ENCODE measurements at places on chromosomes 11 and 22.
A peak's percentile ranks its signal among the peaks of the same experiment; 100 is the strongest.

GRCh38 chr11:128619540-128620308 is 32.4 kb upstream of the ETS1 start:
- DNase-seq, result no peak

DNA sequence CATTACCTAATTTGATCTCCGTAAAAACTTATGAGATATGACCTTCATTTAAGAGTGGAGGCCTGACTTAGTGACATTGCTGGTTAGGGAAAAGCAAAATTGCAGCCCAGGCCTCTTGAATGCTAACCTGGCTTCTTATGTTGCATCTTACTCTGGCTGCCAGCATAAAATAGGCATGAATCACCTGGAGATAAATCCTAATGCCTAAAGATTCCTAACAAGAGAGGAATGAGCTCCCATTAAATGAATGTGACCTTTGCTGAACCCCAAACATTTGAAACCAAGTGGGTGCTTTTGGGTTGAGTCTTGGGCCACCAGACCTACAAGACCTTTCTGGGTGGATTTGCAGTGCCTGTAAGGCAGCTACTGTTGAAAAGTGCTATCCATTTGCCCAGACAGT is 1145.6 kb upstream of the TENM4 start:
- DNase-seq, result no peak

DNA sequence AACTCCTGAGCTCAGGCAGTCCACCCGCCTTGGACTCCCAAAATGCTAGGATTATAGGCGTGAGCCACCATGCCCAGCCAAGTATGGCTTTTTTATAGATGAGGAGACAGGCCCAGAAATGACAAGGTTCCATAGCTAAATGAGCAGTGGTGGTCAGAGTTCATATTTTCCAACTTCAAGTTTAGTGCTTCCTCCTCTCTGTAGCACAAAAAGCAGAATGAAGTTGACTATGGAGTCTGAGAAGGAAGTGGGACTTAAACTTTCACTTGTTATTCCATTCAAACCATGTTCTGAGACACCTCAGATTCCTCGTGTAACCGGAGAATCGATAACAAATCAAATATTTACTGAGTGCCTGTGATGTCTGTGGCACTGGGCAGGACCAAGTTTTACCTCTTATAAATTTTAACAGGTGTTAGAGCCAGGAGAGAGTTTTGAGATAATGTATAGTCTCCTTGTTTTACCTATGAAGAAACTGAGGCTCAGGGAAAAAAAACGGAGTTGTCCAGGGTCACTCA is 3.0 kb downstream of the LIMK2 start:
- DNase-seq, result no peak

DNA sequence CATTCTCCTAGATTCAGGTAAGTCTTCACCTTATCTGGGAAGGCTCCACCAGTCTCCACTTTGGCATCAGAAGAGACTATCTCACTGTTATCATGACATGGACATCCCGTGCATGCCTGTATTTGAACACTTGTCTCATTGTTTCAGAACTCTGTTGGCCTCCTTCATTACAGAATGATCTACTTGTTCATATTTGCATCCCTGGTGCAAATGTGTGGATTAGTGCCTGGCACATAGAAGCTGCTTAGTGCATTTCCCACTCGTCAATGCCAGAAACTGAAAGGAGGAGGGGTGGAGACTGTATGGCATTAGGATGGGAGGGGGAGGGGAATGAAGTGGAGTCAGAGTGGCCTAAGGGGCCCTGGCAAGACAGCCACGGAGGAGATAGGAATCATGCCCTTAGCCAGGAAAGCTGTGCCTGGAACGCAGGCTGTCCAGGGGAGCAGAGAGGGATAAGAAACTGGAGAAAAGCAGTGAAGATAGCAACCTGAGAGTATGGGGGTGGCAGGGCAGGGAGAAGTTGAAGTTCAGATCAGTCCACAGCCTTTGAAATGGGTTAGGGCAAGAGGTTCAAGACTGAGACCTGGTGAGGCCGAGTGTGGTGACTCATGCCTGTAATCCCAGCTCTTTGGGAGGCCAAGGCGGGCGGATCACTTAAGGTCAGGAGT is 53.8 kb upstream of the CAPRIN1 start:
- DNase-seq, result no peak

DNA sequence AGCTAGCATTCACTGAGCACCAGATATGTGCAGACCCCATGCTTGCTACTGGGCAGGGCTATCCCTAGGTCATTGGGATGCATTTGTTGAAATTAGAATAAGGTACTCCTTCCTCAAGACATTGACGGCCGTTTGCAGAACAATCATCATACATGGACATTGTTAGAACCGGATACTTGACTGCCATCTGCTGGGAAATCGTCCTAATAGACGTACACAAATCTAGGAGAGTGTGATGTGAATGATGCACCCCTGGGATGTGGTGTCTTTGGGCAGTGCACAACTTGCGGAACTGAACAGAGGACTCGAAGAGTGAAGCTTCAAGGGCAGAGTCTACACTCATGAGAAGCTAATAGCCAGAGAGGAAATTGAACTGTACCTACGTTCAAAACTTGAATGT is 35.9 kb downstream of the MYO18B start:
- DNase-seq, result peak; percentile 22

DNA sequence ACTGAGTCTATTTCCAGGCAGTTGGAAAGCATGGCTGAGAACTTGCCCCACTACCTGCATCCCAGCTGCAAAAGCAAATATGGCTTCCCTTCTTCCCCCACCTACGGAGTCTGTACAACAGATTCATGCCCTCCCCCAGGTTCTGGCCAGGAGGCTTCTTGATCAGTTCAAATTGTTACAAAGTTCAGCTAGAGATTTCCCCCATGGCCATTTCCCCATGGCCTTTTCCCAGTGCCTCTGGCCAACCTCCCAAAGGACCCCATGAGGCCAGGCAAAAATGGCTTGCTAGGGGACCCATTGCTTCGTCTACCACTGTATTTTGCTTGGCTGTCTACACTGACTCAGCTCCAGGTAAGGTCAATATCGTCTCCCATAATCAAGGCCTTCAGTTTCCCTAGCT is 203.3 kb downstream of the DLG2 start:
- no peak for DNase-seq

DNA sequence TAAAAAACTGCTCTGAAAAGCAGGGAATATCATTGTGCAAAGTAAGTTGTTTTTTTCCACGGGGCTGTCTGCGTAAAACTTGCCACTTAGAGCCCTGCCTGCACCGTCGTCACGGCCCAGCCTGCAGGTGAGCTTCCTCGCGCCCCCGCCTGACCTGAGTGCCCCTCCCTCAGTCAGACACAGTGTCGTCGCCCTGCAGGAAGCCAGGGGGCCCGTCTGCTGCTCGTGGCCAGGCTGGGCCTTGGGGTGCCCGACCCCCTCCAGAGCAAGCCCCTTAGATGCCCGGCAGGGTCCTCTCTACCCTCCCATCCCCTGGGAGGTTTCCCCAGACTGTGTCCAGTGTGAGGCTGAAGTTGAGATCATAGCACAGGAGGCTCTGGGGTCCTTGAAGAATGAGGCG is 31.6 kb downstream of the SBF1 start:
- DNase-seq, result no peak

GRCh38 chr11:16169956-16170847 is 186.1 kb downstream of the SOX6 start:
- DNase-seq, result peak; percentile 92

- DNase-seq, result peak; percentile 64
Measured at GRCh38 chr11:109864834-109865547, 228.2 kb upstream of the ZC3H12C start.

DNA sequence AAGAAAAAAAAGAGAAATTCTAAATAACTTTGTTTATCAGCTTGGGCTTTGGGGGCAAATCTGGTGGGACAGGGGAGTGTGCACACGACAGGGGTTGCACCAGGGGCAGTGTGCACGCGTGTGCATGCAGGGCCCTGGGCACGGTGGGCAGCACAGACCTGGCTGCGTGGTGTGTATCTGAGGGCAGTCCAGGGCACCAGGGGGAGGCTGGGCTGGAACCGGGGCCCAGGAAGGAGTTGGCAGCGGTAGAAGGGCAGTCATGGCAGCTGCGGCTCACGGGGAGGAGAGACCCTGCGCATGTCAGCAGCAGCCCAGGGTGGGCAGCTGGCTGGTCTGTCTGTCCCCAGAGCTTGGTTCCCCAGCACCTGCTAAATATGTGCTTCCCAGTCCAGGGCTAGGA is 4.3 kb downstream of the KRTAP5-5 start:
- no peak for DNase-seq

DNA sequence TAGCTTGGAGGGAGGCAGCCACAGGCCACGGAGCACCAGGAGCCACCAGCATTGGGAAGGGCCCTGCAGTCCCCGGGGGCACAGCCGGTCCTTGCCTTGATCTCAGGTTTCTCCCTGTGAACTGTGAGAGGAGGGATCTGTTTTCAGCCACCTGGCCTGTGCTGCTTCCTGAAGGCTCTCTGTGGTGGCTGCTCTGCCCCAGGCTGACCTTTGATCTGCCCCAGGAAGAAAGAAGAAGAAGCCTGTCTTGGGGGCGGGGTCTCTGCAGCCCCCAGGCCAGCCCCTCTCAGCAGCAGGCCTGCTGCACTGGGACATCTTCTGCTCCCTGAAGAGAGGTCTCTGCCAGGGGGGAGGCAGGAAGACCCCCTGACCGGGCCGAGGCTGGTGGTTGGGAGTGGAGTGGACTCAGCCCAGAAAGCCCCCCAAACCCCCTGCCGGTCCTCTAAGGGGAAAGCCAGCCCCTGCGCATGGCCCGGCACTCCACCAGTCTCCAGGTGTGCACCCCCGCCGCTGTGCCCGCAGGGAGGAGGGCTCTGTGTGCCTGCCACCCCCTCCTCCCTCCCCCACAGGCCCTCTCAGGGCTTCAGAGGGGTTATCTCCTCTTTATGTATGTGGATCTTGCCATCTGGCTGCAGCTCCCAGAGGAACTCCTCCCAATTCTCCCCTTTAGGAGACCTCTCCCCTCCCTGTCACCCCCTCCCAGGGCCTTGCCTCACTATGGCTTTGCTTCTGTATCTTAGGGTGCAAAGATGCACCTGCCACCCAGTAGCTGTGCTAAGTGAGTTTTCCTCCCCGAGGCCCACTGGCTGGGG is 675.3 kb downstream of the BRD1 start:
- DNase-seq, result no peak

DNA sequence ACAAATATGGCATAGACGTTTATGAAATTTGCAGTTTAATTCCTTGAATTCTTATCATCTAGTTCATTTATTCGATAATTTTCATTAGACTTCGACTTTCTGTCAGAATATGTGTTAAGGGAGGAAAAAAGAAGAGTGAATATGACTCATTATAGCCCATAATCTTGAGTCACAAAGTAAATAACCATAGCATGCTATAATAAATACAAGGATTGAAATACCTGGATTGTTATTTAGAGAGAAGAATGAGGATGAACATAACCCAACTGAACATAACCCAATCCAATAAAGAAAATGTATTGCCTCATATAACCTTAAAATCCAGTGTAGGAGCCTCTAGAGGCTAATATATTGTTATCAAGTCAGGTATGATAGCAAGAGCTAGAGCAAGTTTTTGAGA is 1858.3 kb upstream of the RAG2 start:
- no peak for DNase-seq

DNA sequence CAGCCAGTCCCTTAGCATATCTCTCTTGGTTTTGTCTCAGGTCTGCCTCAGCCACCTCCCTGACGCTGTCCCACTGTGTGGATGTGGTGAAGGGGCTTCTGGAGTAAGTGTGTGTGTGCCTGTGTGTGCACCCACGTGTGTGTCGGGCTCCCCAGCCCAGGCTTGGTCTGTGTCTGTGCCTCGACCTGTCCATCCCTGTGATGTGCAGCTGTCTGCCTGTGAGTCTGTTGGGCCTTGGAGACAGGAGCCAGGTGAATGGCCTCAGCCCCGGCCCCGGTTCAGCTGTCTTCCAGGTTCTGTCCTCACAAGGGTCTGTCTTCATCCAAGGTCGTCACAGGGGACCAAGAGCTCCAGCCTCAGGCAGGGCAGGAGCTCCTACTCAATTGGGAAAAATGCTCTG is 9.8 kb downstream of the ATG16L2 start:
- DNase-seq, result no peak

DNA sequence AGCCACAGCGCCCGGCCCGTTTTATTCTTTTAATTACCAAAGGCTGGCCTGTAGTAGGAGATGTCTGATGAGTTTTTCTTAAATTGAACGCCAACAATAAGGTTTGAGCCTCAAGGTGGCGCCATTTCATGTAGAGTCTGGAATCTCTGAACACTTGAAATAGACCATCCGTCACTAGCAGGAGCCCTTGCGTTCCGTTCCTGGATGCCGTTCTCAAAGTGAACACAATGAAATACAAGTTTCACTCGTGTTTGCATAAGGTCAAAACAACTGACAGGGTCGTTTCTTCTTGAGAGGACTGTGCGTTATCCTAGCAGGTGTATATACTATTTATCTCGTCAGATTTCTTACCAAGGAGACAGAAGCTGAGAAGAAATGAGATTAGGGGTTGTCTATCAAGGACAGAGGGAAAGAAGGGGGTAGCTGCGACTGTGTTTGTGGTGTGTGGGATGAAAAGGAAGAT is 18.7 kb upstream of the SCGB1D1 start:
- peak; percentile 60 for DNase-seq

GRCh38 chr11:132671851-132672370 is 860.4 kb downstream of the OPCML start:
- peak; percentile 8 for DNase-seq

DNA sequence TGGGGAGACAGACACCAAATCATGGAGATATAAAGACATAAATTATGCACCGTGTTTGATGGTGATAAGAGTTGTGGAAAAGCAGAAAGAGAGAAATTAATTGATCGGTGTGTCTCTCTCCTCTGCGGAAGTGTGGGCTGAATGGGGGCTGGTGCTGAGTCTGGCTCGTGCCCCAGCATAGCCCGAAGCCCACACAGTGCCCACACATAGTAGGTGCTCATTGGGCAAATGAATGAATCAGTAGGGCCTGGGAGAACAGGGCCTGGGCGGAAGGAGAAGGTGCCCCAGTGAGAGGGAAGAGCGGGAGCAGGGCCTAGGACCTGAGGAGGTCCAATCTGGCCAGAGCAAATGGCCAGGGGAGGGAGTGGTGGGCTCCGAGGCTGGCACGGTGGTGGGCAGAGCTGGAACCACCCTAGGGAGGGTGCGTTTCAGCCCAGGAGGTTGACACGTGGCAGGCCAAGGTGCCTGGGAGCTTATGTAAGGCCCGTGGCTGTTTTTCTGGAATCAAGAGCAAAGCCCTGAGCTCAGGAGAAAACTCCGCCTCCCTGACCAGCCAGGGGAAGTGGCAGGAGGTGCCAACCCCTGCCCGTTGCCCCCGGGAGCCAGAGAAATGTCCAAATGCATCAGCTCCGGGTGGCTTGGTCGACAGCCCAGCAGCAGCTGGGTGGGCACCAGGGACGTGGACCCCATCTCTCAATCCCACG is 2.1 kb upstream of the CACNA1I start:
- DNase-seq, result no peak
